ENCODE measurements at places on chromosomes 5 and 9. TPM values are rescaled to one million over a fixed set of nuclear protein-coding genes. Genes with fewer than 3 reads are reported as not detected.

- H3K4me3 ChIP-seq: no peak overlapping the region
- H3K27ac ChIP-seq: no peak overlapping the region
- H3K4me1 ChIP-seq: no peaks in the 10 kb centered on the region
- no peak for DNase-seq
- no peaks in the 10 kb centered on the region for H3K36me3 ChIP-seq
Observed at GRCh38 chr5:90161414-90161813, 248.1 kb downstream of the CETN3 start.

DNA sequence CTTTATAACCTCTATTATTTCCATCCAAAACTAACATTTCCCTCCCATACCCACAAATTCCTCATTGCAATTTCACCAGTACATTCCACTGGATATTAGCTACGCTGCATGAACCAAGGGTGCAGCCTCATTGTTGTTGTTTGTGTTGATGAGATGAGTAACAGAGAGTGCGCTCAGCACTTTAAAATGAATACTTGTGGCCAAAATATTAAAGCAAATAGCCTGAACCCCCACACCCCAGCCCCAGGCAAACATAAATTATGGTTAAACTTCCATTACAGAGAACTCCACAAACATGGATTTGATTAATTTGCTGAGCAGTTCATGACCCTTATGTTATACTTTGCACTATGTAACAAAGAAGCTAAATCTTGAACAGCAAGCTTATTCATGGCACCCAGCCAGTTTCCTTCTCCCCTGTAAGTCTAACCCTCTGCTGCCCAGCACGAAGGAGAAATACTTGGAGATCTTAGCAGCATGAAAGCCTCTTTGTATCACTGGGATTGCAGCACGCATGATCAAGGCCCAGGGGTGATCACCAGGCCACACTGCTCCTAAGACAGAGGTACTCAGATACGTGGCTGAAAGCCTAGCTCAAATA, 205.0 kb downstream of the DOCK8 start:
- peaks cover 90% of the 10 kb centered on the region for H3K36me3 ChIP-seq
- no peaks in the 10 kb centered on the region for H3K4me1 ChIP-seq
- no peaks in the 10 kb centered on the region for H3K27me3 ChIP-seq
- H3K27ac ChIP-seq: no peak overlapping the region
- DNase-seq: no peak
- H3K4me3 ChIP-seq: no peak overlapping the region

DNA sequence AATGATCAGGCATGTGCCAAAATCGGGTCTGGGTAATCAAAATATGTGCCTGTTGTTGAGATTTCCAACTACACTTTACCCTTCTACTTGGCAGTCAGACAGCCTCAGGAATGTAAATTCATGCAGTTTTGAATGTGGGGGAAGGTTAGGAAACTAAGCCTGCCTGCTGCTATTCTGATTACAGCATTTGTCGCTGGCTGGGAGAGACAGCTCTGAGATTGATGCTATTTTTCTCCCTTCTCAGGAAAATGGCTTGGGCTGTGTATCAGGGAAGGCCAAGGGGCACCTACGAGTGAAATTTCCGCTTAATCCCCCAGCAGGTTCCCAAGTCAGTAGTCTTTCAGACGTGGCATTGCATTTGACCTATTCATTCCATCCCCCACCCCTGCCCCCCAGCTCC, 3.6 kb upstream of the RGS7BP start:
- no peak for DNase-seq
- H3K27ac ChIP-seq: no peak overlapping the region
- peaks cover 3% of the 10 kb centered on the region for H3K4me1 ChIP-seq

- peak within 1 kb of the TSS; percentile 99 for H3K4me3 ChIP-seq
- peak; percentile 92 for DNase-seq
- no peaks in the 10 kb centered on the region for H3K27me3 ChIP-seq
Observed at GRCh38 chr5:171387345-171387969, at the start of gene NPM1. Gene NPM1 (plus strand): TSS chr5:171387849. CDS start chr5:171387949, 100 bp downstream.

- no peak for DNase-seq
- H3K4me3 ChIP-seq: no peak overlapping the region
- no peak overlapping the region for H3K27ac ChIP-seq
- H3K36me3 ChIP-seq: peaks cover 17% of the 10 kb centered on the region
- no peaks in the 10 kb centered on the region for H3K4me1 ChIP-seq
- H3K27me3 ChIP-seq: no peaks in the 10 kb centered on the region
Observed at GRCh38 chr9:100455470-100455869, 17.5 kb upstream of the TMEFF1 start.

DNA sequence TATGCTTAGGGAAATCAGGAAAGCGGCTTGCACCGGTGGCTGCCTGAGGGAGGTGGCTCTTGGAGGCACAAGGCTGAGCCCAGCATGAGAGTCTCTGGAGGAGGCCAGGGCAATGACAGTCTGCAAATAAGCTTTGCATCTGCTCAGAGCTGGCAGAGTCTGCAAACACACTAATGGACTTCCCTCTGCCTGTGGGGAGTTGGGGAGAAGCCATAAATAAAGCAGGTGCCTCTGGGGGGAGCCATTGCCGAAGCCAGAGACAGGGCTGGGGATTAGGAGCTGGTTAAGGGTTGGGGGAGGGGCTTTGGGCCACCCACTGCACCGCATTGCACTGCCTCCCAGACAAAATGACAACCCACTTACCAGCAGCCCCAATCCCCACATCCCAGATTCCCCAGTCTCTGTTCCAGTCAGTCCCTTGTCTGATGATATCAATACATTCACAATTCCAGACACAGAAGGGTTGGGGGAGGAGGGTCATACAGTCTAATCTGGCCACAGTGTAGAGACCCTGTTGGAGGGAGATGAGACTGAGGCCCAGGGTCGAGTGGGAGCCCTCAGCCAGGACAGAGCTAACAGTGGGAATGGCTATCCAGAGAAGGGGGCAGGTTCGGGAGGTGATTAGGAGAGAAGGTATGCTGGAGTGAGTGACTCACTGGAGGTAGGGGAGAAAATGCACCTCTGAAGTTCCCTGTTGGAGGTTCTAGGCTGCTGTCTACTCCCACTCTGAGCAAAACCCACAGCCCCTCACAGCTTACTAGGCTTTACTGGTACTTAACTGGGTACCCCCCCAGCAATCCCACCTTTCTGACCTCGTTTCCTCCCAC, 53.7 kb downstream of the PAX5 start:
- DNase-seq: no peak
- H3K27ac ChIP-seq: peak overlapping the region; percentile 59
- no peak overlapping the region for H3K4me3 ChIP-seq
- H3K27me3 ChIP-seq: no peaks in the 10 kb centered on the region
- peaks cover 84% of the 10 kb centered on the region for H3K4me1 ChIP-seq

NTNG2 gene
- 2.1 TPM for total RNA-seq

- H3K4me3 ChIP-seq: no peak overlapping the region
- H3K36me3 ChIP-seq: no peaks in the 10 kb centered on the region
- no peak for DNase-seq
Observed at GRCh38 chr5:133663397-133664054, 51.2 kb upstream of the FSTL4 start.

DNA sequence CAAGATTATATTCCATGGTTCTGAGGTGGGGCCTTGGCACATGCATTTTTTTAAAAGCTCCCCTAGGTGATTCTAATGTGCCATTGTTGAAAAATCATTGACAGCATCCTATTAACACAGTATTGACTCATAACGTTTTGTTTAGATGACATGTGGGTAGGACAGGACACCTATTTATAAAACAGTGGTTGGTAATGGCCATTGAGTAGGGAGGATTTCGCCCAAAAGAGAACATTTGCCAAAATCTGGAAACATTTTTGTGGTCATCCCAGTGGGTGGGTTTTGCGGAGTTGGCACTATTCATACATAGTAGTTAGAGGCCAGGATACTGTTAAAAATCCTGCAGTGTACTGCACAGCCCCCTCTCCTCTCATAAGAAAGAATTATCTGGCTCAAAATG, 6.4 kb upstream of the CHD1 start:
- DNase-seq: no peak
- peak overlapping the region; percentile 96 for H3K27ac ChIP-seq
- H3K36me3 ChIP-seq: peaks cover 10% of the 10 kb centered on the region
- no peak overlapping the region for H3K4me3 ChIP-seq
- no peaks in the 10 kb centered on the region for H3K27me3 ChIP-seq

BTNL9 gene
- 27.6 TPM for total RNA-seq

- no peaks in the 10 kb centered on the region for H3K27me3 ChIP-seq
- H3K4me3 ChIP-seq: no peak overlapping the region
- H3K4me1 ChIP-seq: no peaks in the 10 kb centered on the region
Observed at GRCh38 chr9:72415163-72415562, 50.2 kb upstream of the ZFAND5 start.

DNA sequence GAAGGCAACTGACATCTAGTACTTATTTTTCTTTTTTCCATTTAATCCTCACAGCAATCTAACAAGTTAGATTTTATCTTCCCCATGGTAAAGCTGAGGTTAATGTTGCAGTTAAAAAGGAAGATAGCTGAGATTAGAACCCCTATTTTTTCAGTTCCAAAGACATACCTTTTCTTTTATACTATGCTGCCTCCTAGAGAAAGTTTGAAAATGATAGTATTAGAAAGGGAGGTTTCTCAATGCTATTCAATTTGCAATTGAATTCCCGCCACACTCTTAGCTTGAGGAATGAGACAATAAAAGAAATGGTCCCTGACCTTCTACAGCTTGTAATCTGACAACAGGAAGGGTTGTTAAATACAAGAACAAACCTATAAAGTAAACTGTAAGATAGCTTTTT, 195.9 kb upstream of the TRIM32 start:
- no peaks in the 10 kb centered on the region for H3K27me3 ChIP-seq
- no peak overlapping the region for H3K27ac ChIP-seq
- H3K4me1 ChIP-seq: no peaks in the 10 kb centered on the region
- no peak overlapping the region for H3K4me3 ChIP-seq
- DNase-seq: no peak

CSF1R gene
- 0.44 TPM for total RNA-seq

DNA sequence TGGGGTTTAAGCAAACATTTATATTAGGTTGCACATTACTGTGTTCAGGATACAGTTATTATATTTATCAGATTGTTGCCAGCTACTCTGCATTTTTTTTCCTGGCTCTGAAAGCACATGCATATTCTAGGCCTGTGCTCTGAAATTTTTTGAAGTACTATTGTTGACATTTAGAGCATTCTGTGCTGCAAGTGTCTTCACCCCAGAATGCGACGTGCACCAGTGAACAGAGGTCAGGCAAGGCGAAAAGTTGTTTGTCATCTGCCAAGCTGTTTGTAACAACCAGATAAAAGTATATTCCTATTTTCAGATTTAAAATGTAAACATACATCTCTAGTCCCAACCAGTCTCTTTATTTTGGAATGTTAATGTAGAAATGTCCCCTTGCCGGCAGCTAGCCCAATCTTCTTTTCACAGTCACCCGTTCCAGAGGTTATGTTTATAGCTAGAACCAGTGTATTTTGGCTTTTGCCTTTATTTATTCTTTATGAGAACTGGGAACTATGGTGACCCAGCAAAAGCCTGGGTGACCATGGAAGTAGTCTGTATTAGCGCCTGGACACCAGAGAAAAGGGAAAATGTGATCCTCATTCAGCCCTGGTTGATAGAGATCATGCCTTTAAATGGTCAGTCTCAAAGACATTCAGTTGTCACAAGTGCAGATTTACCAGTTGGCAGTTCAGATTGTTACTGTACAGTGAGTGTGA, 84.6 kb downstream of the NDUFAF2 start:
- H3K27ac ChIP-seq: no peak overlapping the region
- DNase-seq: no peak
- no peaks in the 10 kb centered on the region for H3K27me3 ChIP-seq
- H3K36me3 ChIP-seq: no peaks in the 10 kb centered on the region

GRCh38 chr5:133412661-133413060, 199.7 kb downstream of the FSTL4 start:
- no peak overlapping the region for H3K27ac ChIP-seq
- no peak overlapping the region for H3K4me3 ChIP-seq
- no peak for DNase-seq
- H3K36me3 ChIP-seq: no peaks in the 10 kb centered on the region
- peaks cover 32% of the 10 kb centered on the region for H3K27me3 ChIP-seq
- H3K4me1 ChIP-seq: peaks cover 2% of the 10 kb centered on the region

GRCh38 chr9:35490155-35490909, 421 bp downstream of the RUSC2 start:
- H3K36me3 ChIP-seq: no peaks in the 10 kb centered on the region
- no peak for DNase-seq
- peaks cover 30% of the 10 kb centered on the region for H3K27me3 ChIP-seq

GRCh38 chr9:123327697-123328100, 28.3 kb upstream of the CRB2 start:
- no peaks in the 10 kb centered on the region for H3K36me3 ChIP-seq
- H3K27ac ChIP-seq: peak overlapping the region; percentile 20
- H3K4me1 ChIP-seq: peaks cover 66% of the 10 kb centered on the region
- DNase-seq: no peak

- H3K36me3 ChIP-seq: no peaks in the 10 kb centered on the region
- H3K27me3 ChIP-seq: peaks cover 3% of the 10 kb centered on the region
- H3K4me3 ChIP-seq: no peak overlapping the region
Observed at GRCh38 chr5:115309751-115310370, 13.4 kb upstream of the CCDC112 start.

PRRT1B gene
- total RNA-seq: not detected

DNA sequence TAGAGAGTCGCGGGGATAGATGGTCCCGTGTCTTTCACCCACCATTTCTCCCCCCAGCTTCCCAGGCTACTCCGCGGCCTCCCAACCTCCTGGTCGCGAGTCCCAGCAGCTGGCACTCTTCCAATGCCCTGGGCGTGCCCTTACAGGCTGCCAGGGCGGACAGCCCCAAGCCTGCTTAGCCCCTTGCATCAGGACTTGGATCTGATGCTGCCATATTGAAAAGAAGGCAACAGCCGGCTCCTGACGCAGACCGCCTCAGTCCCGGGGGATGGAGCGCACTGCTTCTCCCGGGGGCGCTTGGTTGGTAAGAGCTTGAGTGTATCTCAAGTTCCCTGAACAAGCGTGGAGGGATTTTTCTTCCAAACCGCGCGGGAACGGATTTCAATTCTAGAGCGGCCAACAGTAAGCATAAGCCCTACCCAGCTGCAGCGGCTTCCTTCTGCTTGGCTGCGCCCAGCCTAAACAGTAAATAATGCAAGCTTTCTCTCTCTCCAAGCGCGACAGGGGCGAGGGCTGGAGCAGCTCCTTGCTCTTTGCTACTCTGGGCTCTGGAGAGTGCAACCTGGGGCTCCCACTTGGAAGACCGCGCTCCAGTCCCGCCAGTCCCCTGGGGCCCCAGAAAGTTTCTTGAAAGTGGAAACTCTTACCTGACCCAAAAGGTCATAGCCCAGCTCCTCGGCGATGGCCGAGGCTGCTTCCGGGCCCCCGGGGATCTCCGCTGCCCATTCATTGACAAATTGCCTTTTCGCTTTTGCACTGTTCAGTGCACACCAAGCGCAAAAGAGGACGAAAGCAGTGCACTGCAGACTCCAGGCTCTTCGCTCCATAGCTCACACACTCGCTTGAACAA, 607 bp downstream of the PCSK1 start:
- no peak for DNase-seq
- H3K27me3 ChIP-seq: peaks cover 47% of the 10 kb centered on the region
- H3K4me3 ChIP-seq: no peak overlapping the region
- no peaks in the 10 kb centered on the region for H3K36me3 ChIP-seq
- no peak overlapping the region for H3K27ac ChIP-seq
